NCI-H1436 (cell line): ENCODE measurements at places on chromosomes 2 and 18.

- DNase-seq, result no peak
Measured at GRCh38 chr2:227125506-227125905, 38.5 kb downstream of the COL4A4 start.

DNA sequence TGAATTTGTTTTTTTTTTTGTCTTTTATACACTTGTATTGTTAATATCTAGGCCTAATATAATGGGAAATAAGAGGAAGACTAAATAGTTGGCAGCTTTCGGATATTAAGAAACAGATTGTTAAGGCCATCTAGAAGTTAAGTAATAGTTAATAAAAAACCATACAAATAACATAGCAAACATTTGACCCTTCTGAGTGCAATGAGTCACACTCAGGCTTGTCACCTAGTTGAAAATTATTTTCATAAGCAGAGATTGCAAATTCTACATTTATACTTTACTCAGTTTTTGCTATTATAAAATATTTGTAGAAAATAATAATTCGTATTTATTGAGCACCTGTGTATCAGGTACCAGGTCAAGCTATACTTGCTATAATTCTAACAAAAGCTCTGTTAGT, 2.4 kb downstream of the NUP35 start:
- DNase-seq, result no peak

DNA sequence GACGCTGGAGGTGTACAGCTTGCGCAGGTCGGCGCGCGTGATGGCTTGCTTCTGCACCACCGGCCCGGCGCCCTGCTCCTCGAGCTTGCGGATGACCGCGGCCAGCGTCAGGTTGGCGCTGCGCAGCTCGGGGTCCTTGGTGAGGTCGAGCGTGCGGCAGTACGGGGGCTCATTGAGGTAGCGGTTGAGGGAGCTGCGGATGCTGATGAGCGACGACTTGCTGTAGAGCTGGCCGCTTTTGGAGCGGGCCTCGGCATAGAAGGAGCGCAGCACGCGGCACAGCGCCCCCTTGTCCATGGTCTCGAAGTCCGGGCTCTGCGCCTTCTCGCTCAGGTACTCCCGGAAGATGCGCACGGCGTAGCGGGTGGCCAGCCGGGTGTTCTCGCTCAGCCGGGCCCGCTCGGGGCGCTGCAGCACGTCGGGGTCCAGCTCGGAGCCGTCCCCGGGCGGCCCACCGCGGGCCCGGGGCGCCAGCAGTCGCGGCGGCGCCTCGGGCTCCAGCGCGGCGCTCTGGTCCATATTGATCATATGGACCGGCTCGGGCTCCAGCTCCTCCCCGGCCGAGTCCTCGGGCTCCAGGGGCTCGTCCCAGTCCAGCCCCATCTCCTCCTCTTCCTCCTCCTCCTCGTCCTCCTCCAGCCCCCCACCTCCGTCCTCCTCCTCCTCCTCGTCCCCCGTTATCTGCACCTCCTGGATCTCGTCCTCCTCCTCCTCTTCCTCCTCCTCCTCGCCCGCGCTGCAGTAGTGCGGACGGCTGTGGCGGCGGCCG, 523 bp downstream of the KCTD1 start:
- no peak for DNase-seq

- no peak for DNase-seq
Measured at GRCh38 chr2:204681412-204681811, 136.1 kb downstream of the PARD3B start.

DNA sequence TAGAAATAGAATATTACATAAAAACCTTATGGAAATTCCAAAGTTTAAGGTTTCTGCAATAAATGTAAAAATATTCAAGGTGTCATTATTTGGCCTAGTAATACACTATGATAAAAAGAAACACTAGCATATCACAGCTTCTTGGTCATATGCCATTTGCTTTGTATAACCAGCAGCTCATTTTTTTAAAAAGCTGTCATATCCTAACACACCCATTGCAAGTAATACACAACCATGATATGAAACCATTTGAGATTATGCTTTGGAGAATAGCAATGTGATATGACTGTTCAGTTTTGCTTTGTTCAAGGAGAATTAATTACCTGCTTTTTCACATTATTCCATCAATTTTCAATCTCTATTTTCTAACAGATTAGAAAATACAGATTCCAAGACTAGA, 149.0 kb downstream of the IKZF2 start:
- DNase-seq, result no peak
